ENCODE measurements at places on chromosomes 2 and 18.

DNA sequence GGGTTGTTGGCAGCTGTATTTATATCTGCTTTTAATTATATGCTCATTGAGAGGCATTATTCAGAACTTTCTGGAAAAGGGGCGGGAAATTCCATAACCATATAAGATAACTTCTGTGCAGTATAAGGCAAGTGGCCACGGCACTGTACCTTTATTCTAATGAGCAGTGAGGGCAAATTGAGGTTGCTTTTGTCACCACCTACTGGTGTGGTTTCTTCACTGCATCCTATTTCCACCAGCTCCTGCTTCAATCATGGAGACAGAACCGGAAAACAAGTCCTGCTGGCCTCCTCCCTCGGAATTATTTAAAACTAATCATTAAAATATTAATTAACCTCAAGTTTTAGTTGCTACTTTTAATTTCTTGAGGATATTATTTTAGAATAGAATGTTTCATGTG is 759.4 kb downstream of the CBLN2 start:
- no peak overlapping the region for H3K27ac ChIP-seq
- no peaks in the 10 kb centered on the region for H3K36me3 ChIP-seq
- H3K27me3 ChIP-seq: no peaks in the 10 kb centered on the region
- no peaks in the 10 kb centered on the region for H3K4me1 ChIP-seq
- DNase-seq: no peak

- H3K27me3 ChIP-seq: no peaks in the 10 kb centered on the region
- H3K4me1 ChIP-seq: no peaks in the 10 kb centered on the region
- no peak overlapping the region for H3K4me3 ChIP-seq
- DNase-seq: no peak
- no peaks in the 10 kb centered on the region for H3K36me3 ChIP-seq
These were observed 26.2 kb upstream of the PMAIP1 start for GRCh38 chr18:59873641-59874040.

GRCh38 chr2:172395503-172395902 is 31.9 kb upstream of the ITGA6 start:
- H3K27ac ChIP-seq: no peak overlapping the region
- no peaks in the 10 kb centered on the region for H3K27me3 ChIP-seq
- no peak for DNase-seq
- H3K4me3 ChIP-seq: no peak overlapping the region
- no peaks in the 10 kb centered on the region for H3K36me3 ChIP-seq

DNA sequence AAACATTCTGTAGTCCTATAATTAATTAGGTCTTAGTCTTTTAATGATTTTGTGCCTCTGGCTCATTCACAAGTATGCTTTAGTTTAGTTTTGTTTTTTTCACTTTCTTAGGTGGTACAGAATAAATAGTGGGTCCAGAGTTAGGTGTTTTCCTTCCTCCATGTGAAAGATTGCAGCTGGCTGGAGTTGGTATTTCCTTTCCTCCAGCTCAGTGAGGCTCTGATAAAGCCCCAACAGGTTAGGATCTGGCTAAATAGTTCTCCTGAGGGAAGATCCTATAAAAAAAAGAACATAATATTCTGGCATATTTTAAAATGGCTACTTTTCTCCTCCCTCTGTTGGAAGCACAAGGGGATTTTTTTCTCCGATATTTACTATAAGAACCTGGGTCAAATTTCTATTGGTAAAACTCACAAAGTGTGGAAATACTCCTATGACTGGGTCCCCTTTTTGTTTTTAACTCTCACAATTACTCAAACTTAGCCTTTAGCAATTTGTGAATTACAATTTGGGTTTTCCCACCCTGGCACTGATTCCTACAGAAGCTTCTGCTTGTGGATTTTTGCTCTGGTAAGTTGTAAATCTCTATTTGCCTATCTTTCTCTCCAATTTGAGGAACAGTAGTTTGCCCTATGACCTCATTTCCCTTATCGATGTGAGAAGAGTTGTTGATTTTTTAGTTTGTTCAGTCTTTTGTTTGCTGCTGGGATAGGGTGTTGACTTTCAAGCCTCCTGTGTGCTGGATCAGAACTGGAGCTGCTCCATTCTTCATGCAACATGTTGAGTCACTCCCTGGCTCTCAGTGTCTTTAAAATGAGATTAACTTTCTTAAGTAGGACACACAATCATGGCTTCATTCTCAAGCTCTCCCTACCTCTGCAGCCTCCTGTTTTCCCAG is 500.9 kb downstream of the RNF144A start:
- H3K27ac ChIP-seq: no peak overlapping the region
- DNase-seq: no peak
- H3K27me3 ChIP-seq: no peaks in the 10 kb centered on the region
- H3K4me3 ChIP-seq: no peak overlapping the region
- no peaks in the 10 kb centered on the region for H3K36me3 ChIP-seq

GRCh38 chr2:105100046-105100840 is 62.4 kb downstream of the MRPS9 start:
- no peak overlapping the region for H3K27ac ChIP-seq
- H3K36me3 ChIP-seq: no peaks in the 10 kb centered on the region
- peaks cover 2% of the 10 kb centered on the region for H3K27me3 ChIP-seq
- no peak for DNase-seq

GRCh38 chr18:45106331-45106774 is 425.7 kb downstream of the SETBP1 start:
- H3K4me1 ChIP-seq: no peaks in the 10 kb centered on the region
- H3K27me3 ChIP-seq: peaks cover 2% of the 10 kb centered on the region
- H3K4me3 ChIP-seq: no peak overlapping the region
- DNase-seq: no peak
- H3K27ac ChIP-seq: no peak overlapping the region

DNA sequence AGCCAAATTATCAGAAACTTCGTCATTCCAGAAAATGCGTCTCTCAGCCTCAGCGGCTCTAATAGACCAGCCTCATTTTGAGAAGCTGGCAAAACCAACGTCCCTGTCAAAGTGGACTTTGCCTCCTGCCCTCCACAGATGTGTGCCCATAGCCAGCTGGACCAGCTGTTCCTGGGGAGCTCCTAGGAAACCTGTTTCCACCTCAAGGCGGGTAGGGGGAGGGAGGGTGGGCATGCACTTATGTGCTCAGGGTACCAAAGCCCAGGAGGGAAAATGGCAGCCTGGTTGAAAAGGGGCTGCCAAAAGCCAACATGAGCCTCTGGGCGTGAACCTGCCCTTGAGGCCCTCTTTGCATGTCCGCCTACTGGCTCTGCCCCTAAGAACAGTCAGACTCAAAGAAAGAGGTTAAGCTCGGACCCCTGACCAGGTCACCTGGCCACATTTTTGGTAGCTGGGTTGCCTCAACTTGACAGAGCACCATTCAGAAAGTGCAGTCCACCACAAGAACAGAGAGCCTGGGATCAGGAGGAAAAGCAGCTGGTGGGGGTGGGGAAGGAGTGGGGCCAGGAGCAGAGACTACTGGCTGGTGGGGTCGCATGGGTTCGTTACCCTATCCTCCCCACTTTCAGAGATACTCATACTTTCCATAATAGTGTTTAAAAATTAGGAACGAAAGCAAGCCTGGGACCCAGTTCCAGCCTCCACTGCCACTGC is 3.5 kb downstream of the PER2 start:
- DNase-seq: no peak
- peaks cover 2% of the 10 kb centered on the region for H3K27me3 ChIP-seq
- H3K4me1 ChIP-seq: peaks cover 10% of the 10 kb centered on the region
- no peak overlapping the region for H3K4me3 ChIP-seq
- no peaks in the 10 kb centered on the region for H3K36me3 ChIP-seq

- H3K4me1 ChIP-seq: peaks cover 4% of the 10 kb centered on the region
These were observed 5.0 kb upstream of the SLC8A1 start for GRCh38 chr2:40456926-40457325.

GRCh38 chr2:179595284-179595683 is 266.1 kb downstream of the ZNF385B start:
- H3K4me1 ChIP-seq: no peaks in the 10 kb centered on the region
- H3K27me3 ChIP-seq: no peaks in the 10 kb centered on the region
- no peaks in the 10 kb centered on the region for H3K36me3 ChIP-seq
- DNase-seq: no peak
- no peak overlapping the region for H3K27ac ChIP-seq
- H3K4me3 ChIP-seq: no peak overlapping the region

GRCh38 chr2:49270091-49270490 is 115.8 kb upstream of the FSHR start:
- no peak for DNase-seq
- no peak overlapping the region for H3K27ac ChIP-seq
- peaks cover 3% of the 10 kb centered on the region for H3K4me1 ChIP-seq
- no peaks in the 10 kb centered on the region for H3K27me3 ChIP-seq
- H3K36me3 ChIP-seq: no peaks in the 10 kb centered on the region

DNA sequence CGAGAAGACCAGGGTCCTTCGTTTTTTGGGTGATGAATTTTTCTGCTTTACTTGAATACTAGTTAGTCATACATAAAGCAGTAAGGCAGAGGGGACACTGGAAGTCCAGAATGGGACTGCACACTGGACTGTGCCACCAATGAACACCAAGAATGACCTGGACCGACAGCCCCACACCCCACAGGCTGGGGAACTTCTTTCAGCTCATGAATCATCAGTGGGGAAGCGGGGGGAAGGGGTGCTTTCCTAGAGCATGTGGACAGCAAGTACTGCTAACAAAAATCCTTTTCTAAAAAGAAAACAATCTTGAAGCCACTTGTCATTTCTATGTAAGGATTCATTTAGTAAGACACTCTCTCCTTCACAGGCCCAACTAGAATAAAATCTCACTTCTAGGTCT is 86.0 kb downstream of the DTNB start:
- DNase-seq: no peak
- H3K4me3 ChIP-seq: no peak overlapping the region
- no peaks in the 10 kb centered on the region for H3K36me3 ChIP-seq
- H3K4me1 ChIP-seq: peaks cover 4% of the 10 kb centered on the region

- peaks cover 6% of the 10 kb centered on the region for H3K27me3 ChIP-seq
- H3K36me3 ChIP-seq: no peaks in the 10 kb centered on the region
- H3K4me1 ChIP-seq: no peaks in the 10 kb centered on the region
- H3K27ac ChIP-seq: no peak overlapping the region
- no peak overlapping the region for H3K4me3 ChIP-seq
These were observed 11.9 kb upstream of the ASPRV1 start for GRCh38 chr2:69973335-69973735.

- H3K27me3 ChIP-seq: peaks cover 2% of the 10 kb centered on the region
- H3K4me3 ChIP-seq: no peak overlapping the region
- H3K27ac ChIP-seq: no peak overlapping the region
- H3K4me1 ChIP-seq: peaks cover 13% of the 10 kb centered on the region
- H3K36me3 ChIP-seq: no peaks in the 10 kb centered on the region
These were observed 51.3 kb downstream of the ACSL3 start for GRCh38 chr2:222912117-222912516.

- no peaks in the 10 kb centered on the region for H3K27me3 ChIP-seq
- H3K36me3 ChIP-seq: no peaks in the 10 kb centered on the region
- peaks cover 13% of the 10 kb centered on the region for H3K4me1 ChIP-seq
- no peak for DNase-seq
- no peak overlapping the region for H3K4me3 ChIP-seq
These were observed 2.1 kb downstream of the METTL8 start for GRCh38 chr2:171431677-171432167.

DNA sequence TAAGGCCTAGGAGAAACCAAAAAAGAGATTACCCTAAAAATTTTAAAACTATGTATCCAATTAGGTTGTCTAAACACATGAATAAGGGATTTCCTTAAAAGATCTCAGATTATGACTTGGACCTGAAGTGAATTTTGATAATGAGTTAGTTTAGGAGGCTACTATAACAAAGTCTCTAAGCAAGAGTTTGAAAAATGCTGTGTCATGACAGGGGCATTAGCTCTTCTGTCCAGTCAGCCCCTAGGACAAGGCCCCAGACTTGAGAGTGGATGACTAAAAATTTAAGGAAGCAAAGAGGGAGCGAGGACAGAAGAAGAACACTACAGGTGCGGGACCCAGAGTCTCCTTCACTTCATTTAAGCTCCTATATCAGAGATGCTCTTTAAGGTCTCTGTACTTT is 135.9 kb downstream of the DTNB start:
- DNase-seq: no peak
- H3K27ac ChIP-seq: peak overlapping the region; percentile 76
- H3K36me3 ChIP-seq: no peaks in the 10 kb centered on the region
- H3K4me1 ChIP-seq: peaks cover 28% of the 10 kb centered on the region

DNA sequence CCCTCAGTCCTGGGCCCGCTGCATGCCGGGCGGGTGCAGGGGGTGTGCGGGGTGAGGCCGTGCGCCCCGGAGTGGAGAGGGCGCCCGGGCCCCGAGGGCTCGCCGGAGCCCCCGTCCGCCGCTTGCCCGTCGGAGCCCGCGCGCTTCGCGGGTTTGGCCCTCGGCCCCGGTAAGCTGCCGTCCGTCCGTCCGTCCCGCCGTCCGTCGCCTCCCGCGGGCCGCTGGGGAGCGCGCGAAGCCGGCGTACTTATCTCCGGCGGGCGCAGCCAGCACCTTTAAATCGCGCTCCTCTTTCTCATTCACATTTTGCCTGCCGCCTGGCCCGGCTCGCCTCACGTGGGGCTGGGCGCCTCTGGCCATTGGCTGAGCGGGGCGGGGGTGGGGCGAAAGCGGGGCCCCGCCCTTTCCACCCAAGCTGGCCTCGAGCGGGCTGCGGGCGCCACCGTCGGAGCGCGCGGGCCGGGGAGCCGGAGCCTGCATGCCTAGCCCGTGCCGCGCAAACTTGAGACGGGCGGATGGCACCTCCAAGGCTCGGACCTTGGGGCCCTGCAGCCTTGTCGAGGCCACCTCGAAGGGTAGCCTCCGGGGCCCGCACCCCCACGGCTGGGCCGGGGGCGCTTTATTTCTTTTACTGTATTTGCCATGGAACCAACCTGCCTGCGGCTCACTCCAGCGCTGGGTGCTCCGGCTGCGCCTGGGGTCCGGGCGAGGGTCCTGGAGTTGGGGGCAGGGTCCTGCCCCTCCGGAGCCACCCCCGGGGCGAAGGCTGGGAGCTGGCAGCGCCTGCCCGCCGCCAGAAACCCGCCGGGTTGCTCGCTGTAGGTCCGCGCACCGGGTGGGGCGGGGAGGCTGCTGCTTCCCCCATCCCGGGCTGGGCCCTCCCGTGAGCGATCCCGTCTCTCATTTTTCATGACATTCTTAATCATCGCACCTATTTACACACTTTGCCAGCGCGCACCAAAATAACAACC is at the start of gene GBX2:
GBX2 (minus strand) TSS at position 277 of the 971 bp plus-strand sequence. CDS start 415 bp downstream, outside the sequence.
- no peaks in the 10 kb centered on the region for H3K36me3 ChIP-seq
- peak within 1 kb of the TSS; percentile 77 for H3K4me3 ChIP-seq
- DNase-seq: peak; percentile 87
- peaks cover 23% of the 10 kb centered on the region for H3K27me3 ChIP-seq

DNA sequence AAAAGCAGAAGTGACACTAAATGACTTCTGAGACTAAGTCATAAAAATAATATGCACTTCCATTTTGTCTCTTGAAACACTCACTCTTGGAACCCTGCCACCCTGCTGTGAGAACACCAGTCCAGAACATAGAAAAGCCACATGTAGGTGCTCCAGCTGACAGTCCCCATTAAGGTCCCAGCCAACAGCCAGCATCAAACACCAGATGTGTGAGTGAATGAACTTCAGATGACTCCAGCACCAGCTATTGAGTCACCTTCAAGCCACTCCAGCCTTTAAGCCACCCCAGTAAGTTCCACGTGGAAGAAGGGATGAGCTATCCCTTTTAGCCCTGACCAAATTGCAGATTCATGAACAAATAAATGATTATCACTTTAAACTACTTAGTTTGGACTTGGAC is 31.5 kb upstream of the LGALSL start:
- H3K27ac ChIP-seq: no peak overlapping the region
- no peak overlapping the region for H3K4me3 ChIP-seq
- no peaks in the 10 kb centered on the region for H3K27me3 ChIP-seq
- no peaks in the 10 kb centered on the region for H3K36me3 ChIP-seq
- DNase-seq: no peak

GRCh38 chr18:48913775-48914174 is 37.0 kb downstream of the SMAD7 start:
- no peak for DNase-seq
- peaks cover 3% of the 10 kb centered on the region for H3K27me3 ChIP-seq
- H3K27ac ChIP-seq: peak overlapping the region; percentile 52

GRCh38 chr2:221572219-221572820 is at the start of gene EPHA4:
EPHA4 (minus strand) TSS chr2:221572304; CDS start chr2:221572248, 56 bp downstream.
- H3K27ac ChIP-seq: peak within 1 kb of the TSS; percentile 84
- DNase-seq: peak; percentile 90
- peaks cover 5% of the 10 kb centered on the region for H3K36me3 ChIP-seq
- peaks cover 32% of the 10 kb centered on the region for H3K4me1 ChIP-seq
- H3K27me3 ChIP-seq: peaks cover 10% of the 10 kb centered on the region
- H3K4me3 ChIP-seq: peak within 1 kb of the TSS; percentile 98

All from glutamatergic neuron (in vitro differentiated cells).